NCI-H524 treated with DMSO at 0.1 percent for 48 hours (cell line): ENCODE measurements at places on chromosomes 13 and 19.

DNA sequence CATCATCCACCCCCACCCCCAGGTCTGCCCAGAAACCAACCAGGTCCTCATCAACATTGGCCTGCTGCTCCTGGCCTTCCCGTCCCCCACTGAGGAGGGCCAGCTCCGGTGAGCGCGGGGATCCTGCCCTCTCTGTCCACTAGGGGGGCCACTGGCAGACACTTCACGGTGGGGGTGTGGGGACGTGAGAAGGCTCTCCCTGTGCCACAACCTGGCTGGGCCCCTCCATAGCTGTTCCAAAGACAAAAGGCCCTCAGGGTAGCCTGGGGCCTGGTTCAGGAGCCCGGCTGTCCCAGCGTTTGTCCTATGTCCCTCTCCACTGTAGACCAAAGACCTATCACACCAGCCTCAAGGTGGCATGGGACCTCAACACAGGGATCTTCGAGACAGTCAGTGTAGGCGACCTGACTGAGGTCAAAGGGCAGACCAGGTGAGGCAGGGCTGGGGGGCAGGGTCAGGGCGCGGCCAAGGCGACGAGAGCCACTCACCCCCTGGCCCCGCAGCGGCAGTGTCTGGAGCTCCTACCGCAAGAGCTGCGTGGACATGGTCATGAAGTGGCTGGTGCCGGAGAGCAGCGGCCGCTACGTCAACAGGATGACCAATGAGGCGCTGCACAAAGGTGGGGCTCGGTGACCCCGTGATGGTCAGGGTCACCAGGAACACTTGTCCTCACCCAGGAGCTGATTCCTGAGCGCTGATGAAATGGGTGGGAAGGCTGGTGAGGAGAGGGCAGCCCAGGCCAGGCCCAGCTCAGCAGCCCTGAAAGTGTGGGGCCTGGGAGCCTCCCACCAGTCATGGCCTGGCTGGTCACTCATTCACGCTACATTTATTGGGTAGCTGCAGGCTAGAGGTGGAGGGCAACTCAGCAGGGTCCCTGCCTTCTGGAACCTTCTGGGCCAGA, 7.9 kb downstream of the DCAF15 start:
- DNase-seq = no peak

GRCh38 chr13:30863796-30864195, 42.3 kb upstream of the MEDAG start:
- DNase-seq = no peak

DNA sequence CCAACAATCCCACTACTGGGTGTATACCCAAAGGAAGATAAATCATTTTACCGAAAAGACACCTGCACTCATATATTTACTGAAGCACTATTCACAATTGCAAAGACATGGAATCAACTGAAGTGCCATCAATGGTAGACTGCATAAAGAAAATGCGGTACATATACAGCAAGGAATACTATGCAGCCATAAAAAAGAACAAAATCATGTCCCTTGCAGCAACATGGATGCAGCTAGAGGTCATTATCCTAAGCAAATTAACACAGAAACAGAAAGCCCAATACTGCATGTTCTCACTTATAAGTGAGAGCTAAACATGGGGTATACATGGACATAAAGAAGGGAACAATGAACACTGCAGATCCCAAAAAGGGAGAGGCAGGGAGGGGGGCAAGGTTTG, 2.7 kb upstream of the ZNF507 start:
- no peak for DNase-seq

- DNase-seq = no peak
Measured at GRCh38 chr13:97189928-97190327, 32.2 kb upstream of the MBNL2 start.

GRCh38 chr19:2779121-2779740, 3.8 kb downstream of the SGTA start:
- no peak for DNase-seq

GRCh38 chr19:49188626-49189200, 31.1 kb downstream of the TRPM4 start:
- DNase-seq = no peak

DNA sequence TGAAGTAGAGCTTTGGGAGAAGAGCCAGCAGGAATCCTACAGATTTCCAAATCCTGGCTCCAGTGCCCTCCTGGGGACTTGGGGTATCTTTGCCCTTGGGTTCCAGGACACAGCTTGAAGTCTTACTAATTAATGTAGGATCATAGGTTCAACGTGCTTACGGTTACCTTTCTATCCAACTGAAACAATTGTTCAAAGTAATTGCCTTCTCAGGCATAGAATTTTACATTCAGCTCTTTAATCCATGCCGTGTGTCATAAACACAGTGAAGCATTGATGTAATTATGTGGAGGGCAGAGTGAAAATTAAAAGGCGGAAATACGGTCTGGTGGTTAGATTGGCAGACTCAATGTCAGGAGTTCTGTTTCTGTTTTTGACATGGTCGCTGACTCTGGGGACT, 170.4 kb downstream of the COG6 start:
- DNase-seq = no peak

DNA sequence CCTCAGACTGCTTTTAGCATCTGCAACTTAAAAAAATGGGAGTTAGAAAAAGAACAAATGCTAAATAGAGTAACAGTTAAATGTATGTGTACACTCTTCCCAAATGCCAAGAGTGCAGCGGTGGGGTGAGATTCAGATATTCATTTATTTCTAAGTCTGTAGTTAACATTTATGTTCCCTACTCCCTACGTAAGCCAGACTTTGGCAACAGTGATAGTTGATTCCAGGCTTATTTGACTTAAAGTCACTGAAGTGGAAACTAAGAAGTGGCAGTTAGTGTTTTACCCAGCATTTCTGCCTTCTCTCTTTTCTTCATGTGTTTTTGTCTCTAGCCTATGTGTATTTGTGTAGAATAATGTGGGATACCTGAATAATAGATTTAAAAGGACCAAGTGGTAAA, 4.5 kb downstream of the MIR17HG start:
- no peak for DNase-seq

GRCh38 chr13:30376426-30377311, 45.6 kb upstream of the UBE2L5 start:
- DNase-seq = peak; percentile 18

GRCh38 chr13:94157705-94158218, 321.7 kb downstream of the DCT start:
- DNase-seq = no peak

DNA sequence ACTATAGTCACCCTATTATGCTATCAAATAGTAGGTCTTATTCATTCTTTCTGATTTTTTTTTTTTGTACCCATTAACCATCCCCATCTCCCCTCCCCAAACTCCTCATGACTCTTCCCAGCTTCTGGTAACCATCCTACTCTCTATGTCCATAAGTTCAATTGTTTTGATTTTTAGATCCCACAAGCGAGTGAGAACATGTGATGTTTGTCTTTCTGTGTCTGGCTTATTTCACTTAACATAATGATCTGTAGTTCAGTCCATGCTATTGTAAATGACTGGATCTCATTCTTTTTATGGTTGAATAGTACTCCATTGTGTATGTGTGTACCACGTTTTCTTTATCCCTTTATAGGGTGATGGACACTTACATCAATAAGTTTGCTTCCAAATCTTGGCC, 4.5 kb upstream of the MYCBP2 start:
- no peak for DNase-seq

- no peak for DNase-seq
Measured at GRCh38 chr19:3606690-3607289, at the start of gene TBXA2R. Gene TBXA2R, minus strand, starts transcription at chr19:3606875. Its CDS starts 6,241 bp downstream, at chr19:3600634.

DNA sequence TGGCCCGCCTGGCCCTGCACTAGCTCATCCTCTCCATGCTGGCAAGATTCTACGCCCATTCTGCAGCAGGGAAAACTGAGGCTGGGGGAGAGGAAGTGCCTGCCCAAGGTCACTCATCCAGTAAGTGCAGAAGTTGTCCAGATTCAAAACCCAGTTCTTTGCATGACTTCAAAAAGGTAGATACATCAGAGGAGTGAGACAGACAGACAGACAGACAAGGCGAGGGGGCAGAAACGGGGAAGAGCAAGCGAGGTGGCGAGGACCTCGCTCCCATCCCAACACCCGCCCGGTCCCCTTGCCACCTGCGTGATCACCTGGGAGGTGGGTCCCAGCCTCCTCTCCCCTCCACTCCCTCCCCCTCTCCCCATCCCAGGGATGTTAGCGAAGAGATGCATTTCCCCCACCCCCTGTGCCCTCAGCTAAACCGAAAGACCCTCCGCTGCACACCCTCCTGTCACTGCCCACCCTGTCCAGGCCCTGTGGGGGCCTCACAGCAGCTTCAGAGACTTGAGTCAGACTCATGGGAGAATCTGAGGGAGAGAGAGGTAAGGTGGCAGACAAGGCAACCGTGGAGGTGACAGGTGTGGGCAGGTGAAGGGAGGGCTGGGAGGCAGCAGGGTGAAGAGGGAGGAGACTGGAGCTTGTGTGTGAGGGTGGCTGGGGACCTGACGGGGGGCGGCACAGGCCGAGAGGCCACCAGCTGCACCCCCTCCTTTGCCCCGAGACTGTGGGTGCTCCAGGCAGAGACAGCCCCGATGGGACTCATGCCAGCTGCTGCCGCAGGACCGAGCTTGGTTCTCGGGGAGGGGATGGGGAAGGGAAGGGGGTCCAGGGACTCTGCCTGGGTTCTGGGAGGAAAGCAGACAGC, 18.9 kb downstream of the LRRC4B start:
- no peak for DNase-seq

DNA sequence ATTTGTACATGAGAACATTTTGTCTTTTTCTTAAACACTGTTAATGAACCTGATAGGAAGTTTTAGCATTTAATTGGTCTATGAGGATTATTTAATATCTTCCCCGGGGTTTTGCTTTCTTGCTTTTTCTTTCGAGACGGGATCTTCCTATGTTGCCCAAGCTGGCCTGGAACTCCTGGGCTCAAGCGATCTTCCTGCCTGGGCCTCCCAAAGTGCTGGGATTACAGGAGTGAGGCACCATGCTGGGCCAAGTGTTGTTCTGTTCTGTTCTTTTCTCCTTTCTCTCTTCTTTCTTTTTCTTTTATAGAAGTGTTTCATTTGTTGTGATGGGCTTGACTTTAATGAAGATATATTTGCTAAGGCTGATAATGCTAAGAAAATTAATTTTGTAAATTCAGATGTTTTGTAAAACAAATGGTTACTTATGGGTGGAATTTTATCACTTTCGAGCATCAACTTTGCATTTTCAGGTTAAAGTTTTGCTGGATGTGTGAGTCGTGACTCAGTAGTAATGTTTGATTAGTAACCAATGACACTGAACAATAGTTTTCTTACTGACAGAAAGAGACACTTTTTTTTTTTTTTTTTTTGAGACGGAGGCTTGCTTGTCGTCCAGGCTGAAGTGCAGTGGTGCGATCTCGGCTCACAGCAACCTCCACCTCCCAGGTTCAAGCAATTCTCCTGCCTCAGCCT, 2.2 kb downstream of the PAN3 start:
- DNase-seq = no peak

DNA sequence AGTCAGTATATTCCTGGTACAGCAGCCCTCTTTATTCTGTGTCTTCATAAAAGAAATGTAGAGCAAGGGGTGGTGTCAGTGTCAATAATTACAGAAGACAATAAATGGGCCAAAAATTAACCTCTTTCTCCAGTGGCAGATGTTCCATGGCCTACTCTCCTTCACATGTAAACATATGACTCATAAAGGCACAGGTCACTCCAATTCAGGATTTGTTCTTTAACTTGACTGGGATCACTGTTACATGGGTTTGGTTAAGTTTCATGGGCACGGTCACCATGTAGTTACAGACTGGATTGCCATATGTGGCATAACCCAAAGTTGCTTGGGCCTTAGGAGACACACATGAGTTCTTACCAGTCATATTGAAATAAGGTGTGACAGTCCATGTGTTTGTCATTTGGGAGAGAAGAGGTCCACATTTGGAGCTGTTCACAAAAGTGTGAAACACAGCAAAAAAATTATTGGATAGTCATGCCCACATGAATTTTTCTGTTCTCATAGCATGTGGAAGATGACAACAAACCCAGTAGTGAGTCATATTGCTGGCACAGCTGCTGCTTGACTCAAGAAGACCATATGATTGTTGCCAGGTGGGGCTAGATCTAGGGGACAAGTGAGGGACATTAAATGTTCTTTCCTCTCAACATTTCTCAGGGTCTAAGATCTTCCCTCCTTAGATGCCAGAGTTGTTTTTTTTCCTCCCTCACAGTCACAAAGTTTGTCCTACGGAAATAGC, 68.1 kb upstream of the HTR2A start:
- DNase-seq = no peak

DNA sequence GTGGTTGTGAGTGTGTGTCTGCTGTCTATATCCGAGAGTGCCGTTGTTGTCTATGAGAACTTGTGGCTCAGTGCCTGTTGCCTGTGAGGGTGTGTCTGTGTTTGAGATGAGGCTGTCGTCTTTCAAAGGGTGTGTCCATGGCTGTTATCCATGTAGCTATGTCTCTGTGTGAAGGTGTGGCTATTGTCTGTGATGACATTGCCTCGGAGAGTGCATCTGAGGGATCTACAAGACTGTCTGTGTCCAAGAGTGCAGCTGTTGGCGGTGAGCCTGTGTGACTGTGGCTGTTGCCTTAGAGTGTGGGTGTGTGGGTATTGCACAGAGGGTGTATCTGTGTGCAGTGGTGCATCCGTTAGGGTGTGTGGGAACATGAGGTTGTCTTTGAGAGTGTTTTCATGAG, 4.9 kb downstream of the NUMBL start:
- DNase-seq = no peak

- no peak for DNase-seq
Measured at GRCh38 chr13:107845911-107846310, 369.4 kb downstream of the LIG4 start.

GRCh38 chr13:94323764-94324758, 155.4 kb downstream of the DCT start:
- DNase-seq = no peak

- no peak for DNase-seq
Measured at GRCh38 chr19:54418930-54419800, 3.9 kb downstream of the TTYH1 start.

DNA sequence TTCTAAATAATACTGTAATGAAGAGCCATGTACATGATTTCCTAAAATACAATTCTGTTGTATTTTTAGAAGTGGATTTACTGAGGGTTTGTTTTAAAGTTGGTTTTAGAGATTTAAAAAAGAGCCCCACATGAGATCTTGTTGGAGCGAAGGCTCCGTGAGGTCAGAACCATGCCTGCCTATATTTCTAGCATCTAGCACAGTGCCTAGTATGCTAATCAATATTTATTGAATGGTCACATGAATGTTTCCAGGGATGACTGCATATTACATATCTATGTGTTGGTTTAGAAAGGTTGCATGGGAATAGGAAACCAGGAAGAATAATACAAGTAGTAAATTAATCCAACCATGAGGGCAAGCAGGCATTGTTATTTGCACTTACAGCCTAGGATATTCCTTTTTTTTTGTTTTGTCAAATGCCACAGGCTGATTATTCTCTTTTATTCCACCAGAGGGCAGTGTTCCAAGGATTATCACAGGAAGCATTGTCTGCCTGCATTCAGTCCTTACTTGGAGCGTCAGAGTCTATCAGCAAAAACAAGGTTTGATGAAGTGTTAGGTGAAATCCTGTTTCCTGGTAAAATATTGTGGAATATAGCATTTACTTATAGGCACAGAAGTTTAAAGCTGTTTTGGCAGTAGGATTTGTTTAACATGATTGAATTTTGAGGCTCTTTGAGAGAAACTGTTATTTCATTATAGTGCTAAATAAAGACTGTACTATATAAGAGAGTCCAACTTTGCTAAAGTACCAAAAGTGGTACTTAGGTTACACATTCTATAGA, 46.8 kb downstream of the COG3 start:
- no peak for DNase-seq

- no peak for DNase-seq
Measured at GRCh38 chr19:31258211-31259052, 90.8 kb downstream of the TSHZ3 start.
